ENCODE measurements at places on chromosomes 2 and 18.

- DNase-seq = no peak
Measured at GRCh38 chr2:6181926-6182325, 489.7 kb downstream of the SOX11 start.

- peak; percentile 73 for DNase-seq
Measured at GRCh38 chr2:43542285-43542933, 53.4 kb downstream of the THADA start.

DNA sequence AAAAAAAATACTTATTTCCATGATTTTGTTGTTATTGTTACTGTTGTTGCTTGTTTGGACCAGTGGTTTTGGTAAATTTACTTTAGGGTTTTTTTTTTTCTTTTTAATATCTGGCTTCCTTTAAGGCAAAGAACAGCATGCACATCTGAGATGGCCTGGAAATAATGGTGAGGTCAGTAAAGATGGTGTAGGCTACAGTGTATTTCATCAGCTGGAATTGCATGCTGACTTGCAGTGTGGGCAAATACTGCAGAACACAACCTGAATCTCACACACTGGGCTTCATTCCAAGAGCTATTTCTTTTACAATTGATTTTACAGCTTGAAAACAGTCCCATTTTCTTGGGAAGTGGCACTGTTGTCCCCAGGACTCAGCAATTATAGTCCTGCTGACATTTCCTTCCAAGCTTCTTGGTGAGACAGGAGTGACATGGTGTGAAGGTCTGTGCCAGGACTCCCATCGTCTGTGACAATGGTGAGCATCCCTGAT, 376.1 kb upstream of the SOX11 start:
- no peak for DNase-seq

DNA sequence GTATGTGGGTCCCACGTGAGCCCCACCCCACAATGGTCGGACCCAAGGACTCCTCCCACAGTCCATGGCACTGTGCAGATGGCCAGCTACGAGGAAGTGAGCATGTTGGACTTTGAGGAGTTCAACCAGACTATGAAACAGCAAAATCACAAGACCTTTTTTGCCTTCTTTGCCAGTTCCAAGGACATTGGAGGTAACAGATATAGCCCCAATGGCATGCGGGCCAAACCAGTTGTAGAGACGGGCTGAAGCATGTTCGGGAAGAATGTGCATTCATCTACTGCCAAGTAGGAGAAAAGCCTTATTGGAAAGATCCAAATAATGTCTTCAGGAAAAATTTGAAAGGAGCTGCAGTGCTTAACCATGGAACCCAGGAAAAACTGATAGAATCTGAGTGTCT, 12.6 kb downstream of the DNER start:
- no peak for DNase-seq

DNA sequence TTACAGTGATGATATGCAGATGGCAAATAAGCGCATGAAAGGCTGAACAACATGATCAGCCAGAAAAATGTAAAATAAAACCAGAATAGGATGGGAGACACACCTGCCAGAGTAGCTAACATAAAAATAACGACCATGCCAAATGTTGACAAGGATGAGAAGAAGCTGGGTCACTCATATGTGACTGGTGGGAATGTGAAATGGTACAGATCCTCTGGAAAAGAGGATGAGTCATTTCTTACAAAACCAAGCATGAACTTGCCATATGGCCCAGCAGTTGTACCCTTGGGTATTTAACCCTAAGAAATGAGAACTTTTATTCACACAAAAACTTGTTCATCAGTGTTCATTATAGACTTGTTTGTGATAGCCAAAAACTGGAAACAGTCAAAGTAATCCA, 143.8 kb downstream of the SH3BP4 start:
- no peak for DNase-seq

- DNase-seq = no peak
Measured at GRCh38 chr2:202035089-202035940, 1.7 kb downstream of the FZD7 start.

DNA sequence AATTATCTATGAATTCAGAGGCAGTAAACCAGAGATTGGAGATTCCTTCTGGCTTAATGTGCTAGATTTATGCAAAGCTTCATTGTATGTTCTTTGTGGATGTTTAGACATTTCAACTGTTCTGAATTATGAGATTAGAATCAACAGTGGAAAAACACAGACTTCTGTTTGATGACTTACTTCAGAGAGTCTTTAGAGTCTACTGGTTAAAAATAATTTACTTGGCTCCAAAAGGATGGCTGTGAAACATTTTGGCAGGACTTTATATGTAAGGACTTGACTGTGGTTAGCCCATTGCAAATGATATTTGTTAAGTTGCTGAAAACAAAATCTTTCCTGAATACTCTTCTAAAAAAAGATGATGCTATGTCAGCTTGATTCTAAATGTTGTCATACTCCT, 25.5 kb upstream of the LRRC30 start:
- no peak for DNase-seq

DNA sequence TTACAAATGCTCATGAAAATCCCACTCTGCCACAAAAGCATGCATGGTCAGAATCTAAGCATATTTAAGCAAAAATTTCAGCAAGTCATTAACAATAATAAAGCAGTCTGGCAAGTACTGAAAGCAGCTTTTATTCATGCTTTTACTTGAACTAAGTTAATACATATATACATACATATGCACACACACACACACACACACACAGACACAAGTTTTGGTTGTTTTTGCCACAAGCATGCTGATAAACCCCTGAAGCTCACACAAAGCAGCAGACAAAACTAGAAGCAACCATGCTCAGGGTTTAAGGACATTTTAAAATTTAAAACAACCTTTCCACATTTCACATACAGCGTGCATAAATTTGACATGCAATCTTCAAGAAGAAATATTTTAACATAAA, 819.1 kb upstream of the FSHR start:
- DNase-seq = no peak
